Upper lobe of left lung (tissue), 6 donors: ENCODE measurements at places on chromosomes 7 and 10.

GRCh38 chr10:3270577-3271316 is 98.2 kb upstream of the PITRM1 start:
- DNase-seq = no peak

DNA sequence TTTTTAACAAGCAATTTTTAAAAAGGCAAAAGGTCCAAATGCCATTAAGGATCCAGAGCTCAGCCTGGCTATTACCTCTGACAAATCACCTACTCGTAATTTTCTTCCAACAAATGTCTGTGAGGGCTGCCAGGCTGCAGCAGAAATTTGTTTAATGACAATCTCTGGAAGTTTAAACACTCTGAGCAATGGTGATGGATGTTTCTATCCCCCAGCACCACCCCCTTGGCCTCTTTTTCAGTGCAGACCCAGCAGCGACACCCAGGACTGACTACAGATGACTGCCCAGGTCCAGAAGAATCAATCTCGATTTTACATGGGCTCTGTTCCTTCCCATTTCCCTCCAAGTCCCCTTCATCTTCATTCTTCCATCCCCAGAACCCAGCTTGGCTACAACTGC is 201.4 kb upstream of the AOAH start:
- no peak for DNase-seq

GRCh38 chr10:121043124-121043849 is 192.1 kb downstream of the WDR11 start:
- no peak for DNase-seq

- no peak for DNase-seq
Observed at GRCh38 chr10:106863549-106863948, 301.0 kb downstream of the SORCS1 start.

DNA sequence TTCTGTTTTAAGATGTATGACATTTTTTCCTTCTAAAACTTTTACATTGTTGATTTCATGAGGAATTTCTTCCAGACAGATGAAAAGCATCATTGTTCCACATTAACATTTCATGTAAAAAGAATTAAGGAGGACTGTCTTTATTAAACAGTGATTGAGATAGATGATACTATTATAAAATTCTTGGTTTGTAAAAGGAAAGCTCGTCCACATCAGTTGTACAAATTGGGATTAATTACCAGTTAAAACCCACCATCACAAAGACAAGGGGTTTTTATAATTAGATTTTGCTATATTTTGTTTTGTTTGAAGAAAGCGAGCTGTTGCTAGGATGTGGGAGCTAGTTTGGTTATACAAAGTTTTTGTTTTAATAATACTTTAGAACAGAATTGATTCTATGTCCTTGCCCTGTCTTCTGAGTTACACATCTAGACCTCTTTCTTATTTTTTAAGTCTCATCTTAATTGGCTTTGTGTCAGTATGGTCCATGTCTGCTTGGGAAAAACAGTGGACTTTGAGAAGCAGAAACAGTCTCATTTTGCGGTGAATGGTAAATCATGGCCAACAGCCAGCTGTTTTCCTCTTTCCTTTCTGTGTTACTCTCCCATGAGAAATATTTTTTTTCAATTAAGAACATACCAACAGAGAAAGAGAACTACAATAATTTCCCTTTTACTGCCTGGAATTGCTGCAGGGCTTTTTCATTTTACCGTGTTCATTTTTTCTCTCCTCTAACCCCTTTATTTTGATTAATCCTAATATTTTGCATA is 3.2 kb downstream of the TES start:
- DNase-seq = no peak

GRCh38 chr7:27576360-27576944 is 86.2 kb downstream of the HIBADH start:
- DNase-seq = no peak

DNA sequence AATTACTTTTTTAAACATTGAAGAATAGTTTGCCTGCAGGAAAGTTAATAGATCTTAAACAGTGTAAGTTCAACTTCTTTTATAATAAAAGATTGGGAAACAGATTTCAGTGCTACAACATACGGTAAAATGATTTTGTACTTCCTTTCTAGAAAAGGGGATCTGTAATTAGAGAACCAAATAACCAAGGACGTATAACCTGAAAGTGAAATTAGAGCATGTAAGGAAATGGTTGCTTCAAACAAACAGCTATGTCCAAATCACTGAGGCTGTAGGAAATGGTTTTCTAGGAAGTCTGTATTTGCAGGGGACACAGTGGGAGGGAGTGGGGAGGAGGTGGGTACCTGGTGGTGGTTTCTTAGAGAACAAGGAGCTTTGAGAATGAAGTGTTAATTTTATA is 57.9 kb upstream of the EXOC6 start:
- no peak for DNase-seq

- DNase-seq = no peak
Observed at GRCh38 chr10:79532-80215, 30.6 kb upstream of the TUBB8 start.

- DNase-seq = no peak
Observed at GRCh38 chr7:149704507-149704906, 68.9 kb downstream of the ZNF467 start.

- no peak for DNase-seq
Observed at GRCh38 chr10:36033808-36034207, 391.7 kb upstream of the FZD8 start.

- DNase-seq = no peak
Observed at GRCh38 chr10:107611115-107611514, 446.6 kb upstream of the SORCS1 start.

GRCh38 chr7:22220941-22221340 is 136.0 kb downstream of the RAPGEF5 start:
- no peak for DNase-seq
